ENCODE measurements at places on chromosomes 2 and 18. TPM values are rescaled to one million over a fixed set of nuclear protein-coding genes. Genes with fewer than 3 reads are reported as not detected.

GRCh38 chr2:204586444-204587180 lies 41.3 kb downstream of the PARD3B start:
- no peak for DNase-seq

- DNase-seq, result no peak
Observed at GRCh38 chr18:55442561-55442960, 145.4 kb downstream of the TCF4 start.

GRCh38 chr2:26558271-26559043 lies 80.5 kb upstream of the OTOF start:
- no peak for DNase-seq

GRCh38 chr2:122491011-122491410 lies 735.6 kb downstream of the TSN start:
- DNase-seq, result peak; percentile 17

GRCh38 chr2:160741815-160742214 lies 248.2 kb upstream of the RBMS1 start:
- DNase-seq, result no peak

Gene GPR75
- 2.8 TPM for total RNA-seq

GRCh38 chr2:120814352-120814751 lies 78.7 kb downstream of the GLI2 start:
- no peak for DNase-seq

GRCh38 chr2:222535477-222535876 lies 111.1 kb downstream of the SGPP2 start:
- no peak for DNase-seq

Gene FAM237A
- not detected for total RNA-seq

DNA sequence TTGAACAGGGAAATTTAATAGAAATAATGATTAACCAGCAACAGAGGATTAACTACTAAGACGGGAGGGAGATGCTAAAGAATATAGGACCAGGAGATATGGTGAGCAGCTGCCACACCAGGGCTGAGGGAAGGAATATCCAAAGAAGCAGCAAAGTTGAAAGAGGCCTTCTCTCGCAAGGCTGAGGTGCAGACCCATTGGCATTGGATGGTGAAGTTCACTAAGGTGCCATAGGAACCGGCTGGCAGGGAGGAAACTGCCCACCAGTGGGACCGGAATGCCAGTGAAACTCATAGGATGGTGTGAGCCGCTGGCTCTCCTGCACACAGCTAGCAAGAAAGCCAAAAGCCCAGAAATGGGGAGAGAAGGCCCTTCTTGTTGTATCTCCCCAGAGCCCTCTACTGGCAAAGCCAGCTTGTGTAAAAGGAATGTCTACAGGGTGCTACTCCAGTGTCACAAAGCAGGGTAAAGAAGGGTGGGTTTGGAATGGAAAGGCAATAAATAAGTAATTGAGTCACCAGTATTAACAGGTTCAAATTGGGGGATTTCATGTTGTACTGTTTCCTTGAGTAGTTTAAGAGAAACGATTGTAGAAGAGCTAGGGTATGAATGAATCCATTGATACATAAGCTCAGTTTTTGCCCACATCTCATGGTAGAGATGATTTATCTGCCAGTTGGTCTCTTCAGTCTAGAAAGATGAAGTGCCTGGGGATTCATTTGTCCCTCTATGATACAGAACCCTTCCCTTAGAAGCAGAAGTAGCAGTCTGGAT lies 36.0 kb downstream of the FARP2 start:
- DNase-seq, result no peak

- DNase-seq, result no peak
Observed at GRCh38 chr2:234606896-234607295, 110.0 kb upstream of the ARL4C start.

- no peak for DNase-seq
Observed at GRCh38 chr2:44397447-44398175, 35.9 kb downstream of the CAMKMT start.

- DNase-seq, result no peak
Observed at GRCh38 chr18:43751835-43752234, 474.5 kb upstream of the SYT4 start.

Gene CERS6
- total RNA-seq, result 14.7 TPM

GRCh38 chr2:207746131-207746530 lies 23.6 kb downstream of the FZD5 start:
- peak; percentile 65 for DNase-seq

Gene DBI
- total RNA-seq, result 93.6 TPM

Gene ZBTB7C
- 0.21 TPM for total RNA-seq

Gene KYNU
- total RNA-seq, result 11.7 TPM

GRCh38 chr2:20671036-20671735 lies 4.2 kb downstream of the GDF7 start:
- no peak for DNase-seq

DNA sequence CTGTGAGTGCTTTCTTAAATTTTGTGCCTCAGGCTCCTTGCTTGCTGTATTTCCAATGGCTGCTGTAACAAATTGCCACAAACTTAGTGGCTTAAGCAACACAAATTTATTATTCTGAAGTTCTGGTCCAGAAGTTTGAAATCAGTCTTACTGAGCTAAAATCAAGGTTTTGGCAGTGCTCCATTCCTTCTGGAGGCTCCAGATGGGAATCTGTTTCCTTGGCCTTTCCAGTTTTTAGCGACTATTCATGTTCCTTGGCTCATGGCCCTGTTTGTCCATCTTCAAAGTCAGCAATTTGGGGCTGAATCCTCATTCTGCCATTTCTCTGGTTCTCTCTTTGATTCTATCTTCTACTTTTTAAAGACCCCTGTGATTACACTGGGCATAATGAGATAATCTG lies 31.8 kb downstream of the STRADB start:
- no peak for DNase-seq

Gene ZNF385B
- total RNA-seq, result not detected

Gene UGT1A5
- total RNA-seq, result 0.34 TPM

DNA sequence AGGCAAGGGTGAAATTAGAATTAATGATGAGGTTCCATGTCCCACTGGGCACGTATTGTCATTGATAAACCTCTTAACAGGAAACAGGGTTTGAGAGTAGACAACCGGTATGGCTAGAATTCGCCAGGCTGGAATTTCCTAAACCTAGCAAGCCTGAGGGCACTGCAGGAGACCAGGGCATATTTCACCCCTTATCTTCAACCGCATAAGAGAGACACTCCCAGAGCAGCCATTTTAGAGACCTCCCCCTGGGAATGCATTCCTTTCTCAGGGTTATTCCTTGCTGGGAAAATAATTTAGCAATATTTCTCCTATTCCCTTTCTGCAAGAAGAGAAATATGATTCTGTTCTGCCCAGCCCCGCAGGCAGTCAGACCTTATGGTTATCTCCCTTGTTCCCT lies 334.6 kb upstream of the LYPD1 start:
- no peak for DNase-seq

- no peak for DNase-seq
Observed at GRCh38 chr2:96547203-96547641, 10.7 kb downstream of the ARID5A start.

- DNase-seq, result peak; percentile 25
Observed at GRCh38 chr2:21261591-21261990, 137.8 kb downstream of the TDRD15 start.

DNA sequence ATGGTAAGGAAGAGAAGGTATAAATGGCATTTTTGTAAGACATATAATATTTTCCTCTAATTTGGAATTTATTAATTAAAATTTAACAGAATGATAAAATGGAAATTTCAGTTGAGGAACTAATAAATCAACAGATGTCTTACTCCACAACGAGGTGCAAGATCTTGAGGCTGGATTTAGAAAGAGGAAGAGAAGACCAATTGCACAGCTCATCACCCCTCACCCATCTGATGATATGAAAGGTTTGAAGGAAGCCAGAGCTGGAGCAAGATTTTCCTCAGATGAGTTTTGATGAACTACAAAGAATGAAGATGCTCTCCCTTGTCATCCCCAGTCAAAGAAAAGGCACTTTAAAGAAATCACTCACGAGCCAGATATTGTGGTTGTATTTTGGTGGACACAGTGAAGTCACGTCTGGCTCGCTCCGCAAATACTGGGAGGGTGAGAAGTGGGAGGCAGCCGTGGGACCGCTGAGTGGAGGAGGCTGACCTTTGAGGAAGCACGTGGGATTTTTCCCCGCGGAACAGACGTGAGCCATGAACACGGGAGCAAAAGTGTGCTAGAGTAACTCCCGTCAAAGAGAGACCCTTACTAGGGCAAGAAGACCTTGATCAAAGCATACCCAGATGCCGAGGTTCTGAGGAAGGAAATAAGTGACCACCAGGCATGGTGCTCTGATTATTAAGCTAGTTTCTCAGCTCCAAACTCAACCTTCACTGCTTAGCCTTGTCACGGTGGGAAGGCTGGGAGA lies 511.4 kb downstream of the RNF144A start:
- DNase-seq, result no peak

Gene AGXT
- total RNA-seq, result not detected

Gene ADRA2B
- total RNA-seq, result 0.42 TPM

DNA sequence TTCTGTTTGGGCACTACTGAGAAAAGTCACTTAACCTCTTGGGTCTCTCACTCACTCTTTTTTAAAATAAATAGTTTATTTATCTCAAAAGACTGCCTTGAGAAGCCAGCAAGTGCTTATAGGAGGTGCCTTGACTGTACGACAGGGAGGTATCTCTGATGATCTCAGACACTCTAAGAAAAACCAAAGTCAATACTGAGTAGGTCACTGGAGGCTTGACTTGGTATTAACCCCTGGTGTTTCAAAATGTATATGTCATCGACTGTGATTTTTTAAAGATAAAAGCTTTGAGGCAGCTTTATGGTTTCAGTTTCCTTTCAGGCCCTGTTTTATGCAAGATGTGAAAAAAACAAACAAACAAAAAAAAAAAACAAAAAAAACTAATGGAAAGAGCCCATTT lies 33.7 kb downstream of the MREG start:
- DNase-seq, result no peak

Gene ACOXL
- not detected for total RNA-seq

DNA sequence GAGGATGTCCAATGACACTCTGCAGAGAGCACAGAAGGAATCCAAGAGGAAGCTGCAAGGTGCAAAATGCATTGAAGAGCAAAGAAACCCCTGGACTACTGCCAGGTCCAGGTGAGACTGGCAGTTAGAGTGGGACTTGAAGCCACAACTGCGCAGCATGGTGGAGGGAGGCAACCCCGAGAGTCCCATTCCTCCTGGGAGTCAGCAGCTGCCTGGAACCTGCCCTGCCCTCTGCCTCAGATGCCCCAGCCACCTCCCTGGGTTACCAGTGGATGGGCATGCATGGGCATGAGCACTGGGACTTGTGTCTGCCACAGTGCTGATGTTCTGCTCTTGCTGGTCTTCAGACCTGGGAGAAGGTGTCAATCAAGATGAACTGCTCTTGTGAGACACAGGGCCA lies 43.2 kb downstream of the ANKMY1 start:
- no peak for DNase-seq

Gene TNFAIP6
- 3.2 TPM for total RNA-seq

DNA sequence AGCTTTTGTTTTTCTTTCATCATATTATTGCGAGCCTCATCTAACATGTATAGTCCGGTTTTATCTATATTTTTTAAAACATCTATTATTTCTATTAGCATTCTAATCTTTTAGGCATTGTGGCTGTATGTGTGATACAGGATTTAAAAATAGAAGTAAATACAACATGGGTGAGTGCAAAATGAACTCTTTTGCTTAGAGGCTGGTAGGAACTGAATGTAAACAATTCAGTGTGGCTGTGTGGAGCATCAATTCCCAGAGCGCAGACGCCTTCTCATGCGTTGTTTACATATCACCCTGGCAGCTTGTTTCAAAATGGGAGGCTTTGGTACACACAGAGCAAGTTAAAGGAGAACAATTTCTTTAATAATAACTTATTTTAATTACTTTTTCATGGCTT lies 836 bp downstream of the DTNA start:
- DNase-seq, result peak; percentile 22

- no peak for DNase-seq
Observed at GRCh38 chr2:36702781-36703180, 6.3 kb downstream of the VIT start.

DNA sequence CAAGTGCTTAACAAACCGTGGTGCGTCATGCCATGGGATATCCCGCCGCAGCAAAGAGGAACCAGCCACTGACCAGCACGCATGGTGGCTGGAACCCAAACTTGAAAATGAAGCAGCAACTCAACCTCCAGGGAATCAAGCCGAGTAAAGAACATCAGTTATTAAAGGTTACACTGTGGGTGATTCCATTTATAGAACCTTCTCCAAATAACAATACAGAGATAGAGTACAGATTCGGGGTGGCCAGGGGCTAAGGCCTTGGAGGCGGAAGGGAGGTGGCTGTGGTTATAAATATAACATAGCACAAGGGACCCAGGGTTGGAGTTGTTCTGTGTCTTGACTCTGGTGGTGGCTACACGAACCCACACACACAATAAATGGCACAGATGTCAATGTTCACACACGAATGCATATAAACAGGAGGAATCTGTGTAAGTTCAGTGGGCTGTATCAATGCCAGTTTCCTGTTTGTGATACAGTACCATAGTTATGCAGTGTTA lies 123.1 kb downstream of the EIPR1 start:
- DNase-seq, result no peak

DNA sequence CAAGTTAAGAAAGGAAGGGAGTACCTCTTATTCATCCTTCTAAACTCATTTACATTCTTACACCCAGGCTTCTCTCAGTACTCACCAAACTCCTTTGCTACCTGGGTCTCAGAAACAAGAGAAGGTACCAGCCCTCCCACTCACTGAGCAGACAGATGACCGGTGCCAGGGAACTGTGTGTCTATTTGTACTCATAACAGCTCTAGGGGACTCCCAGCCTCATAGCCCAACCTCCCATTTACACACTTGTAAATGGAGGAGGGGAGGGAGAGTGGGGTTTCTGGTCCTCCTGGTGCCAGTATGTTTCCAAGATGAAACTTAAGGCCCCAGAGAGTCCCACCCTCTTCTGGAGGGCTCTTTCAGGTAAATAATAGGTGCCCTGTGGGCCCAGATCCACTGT lies 42.8 kb upstream of the SIGLEC15 start:
- no peak for DNase-seq

Gene RBBP8
- 58.1 TPM for total RNA-seq

GRCh38 chr2:222176890-222177289 lies 121.9 kb downstream of the PAX3 start:
- no peak for DNase-seq

GRCh38 chr2:187991389-187991788 lies 300.3 kb upstream of the GULP1 start:
- no peak for DNase-seq

DNA sequence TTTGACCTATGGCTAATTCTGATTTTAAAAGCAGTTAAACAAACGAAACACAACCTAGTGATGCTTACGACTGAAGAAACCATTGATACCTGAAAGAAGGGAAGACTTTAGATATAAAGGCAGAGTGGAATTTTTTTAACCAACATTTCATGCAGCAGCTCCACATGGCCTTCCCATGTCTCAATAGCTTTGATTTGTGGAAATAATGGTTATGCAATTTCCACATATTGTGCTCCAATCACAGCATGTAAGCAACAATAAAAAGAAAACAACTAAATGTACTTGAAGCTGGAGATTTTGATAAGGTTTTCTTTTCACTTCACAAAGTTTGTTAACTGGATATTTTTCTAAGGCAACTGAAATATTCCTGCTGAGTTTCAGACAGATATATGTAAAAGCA lies 82.0 kb upstream of the SLC39A10 start:
- no peak for DNase-seq

Gene GREB1L
- 5.7 TPM for total RNA-seq

GRCh38 chr2:164597983-164598382 lies 23.3 kb downstream of the GRB14 start:
- no peak for DNase-seq

Gene FEV
- total RNA-seq, result not detected

All from Daoy (cell line).